Activated CD8-positive, alpha-beta T cell treated with anti-CD3 and anti-CD28 coated beads for 36 hours (primary cell): ENCODE measurements at places on chromosomes 6 and 20. TPM values are rescaled to one million over a fixed set of nuclear protein-coding genes. Genes with fewer than 3 reads are reported as not detected.
A peak's percentile ranks its signal among the peaks of the same experiment; 100 is the strongest.

DNA sequence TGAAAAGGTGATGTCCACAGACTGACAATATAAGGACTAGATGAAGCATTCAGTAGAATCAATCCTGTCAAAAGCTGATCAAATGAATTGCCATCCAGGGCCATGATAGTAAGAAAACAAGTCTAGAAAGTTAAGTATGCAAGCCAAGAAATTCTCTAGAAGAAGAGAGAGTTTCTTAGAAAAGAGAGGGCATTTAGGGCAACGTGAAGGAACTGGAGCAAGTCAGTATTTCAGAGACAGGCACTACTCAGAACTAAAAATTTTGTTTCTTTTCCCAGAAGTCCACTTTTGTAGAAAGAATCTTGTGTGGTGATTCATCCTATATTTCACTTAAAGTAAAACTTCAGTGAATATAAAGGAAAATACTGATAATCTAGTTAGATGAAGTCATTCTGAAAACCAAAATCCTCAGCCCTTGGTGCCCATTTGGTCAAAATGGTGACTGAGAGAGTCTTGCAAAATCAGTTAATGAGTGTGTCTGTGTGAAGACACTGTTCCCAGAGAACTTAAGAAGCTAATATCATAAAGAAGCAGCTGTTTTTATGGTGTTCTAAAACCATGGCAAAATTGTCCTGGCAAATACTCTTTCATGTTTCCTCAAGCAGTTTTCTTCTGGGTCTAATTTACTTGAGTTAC is 82.2 kb downstream of the COL19A1 start:
- peaks cover 20% of the 10 kb centered on the region for H3K27me3 ChIP-seq
- H3K27ac ChIP-seq = no peak overlapping the region
- peaks cover 3% of the 10 kb centered on the region for H3K4me1 ChIP-seq
- H3K36me3 ChIP-seq = no peaks in the 10 kb centered on the region
- H3K4me3 ChIP-seq = no peak overlapping the region

- peaks cover 6% of the 10 kb centered on the region for H3K36me3 ChIP-seq
- H3K27ac ChIP-seq = peak overlapping the region; percentile 19
- DNase-seq = no peak
- peaks cover 28% of the 10 kb centered on the region for H3K4me1 ChIP-seq
- no peak overlapping the region for H3K4me3 ChIP-seq
These were observed 142.3 kb downstream of the ATXN1 start for GRCh38 chr6:16618962-16619361.

DNA sequence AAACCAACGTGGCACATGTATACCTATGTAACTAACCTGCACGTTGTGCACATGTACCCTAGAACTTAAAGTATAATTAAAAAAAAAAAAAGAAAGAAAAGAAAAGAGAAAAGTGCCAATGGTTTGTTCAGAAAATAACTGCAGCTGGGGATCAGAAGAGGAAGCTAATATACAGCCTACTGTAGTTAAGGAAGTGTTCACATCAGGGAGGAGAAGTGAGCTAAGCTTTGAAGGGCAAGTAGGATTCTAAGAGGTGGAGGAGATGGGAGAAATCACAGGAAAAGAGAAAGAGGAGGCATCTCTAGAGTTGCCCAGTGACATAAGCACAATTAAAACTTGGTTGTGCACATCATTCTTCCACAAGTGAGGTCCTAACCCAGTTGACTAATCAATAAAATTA is 214.4 kb upstream of the DTNBP1 start:
- no peak overlapping the region for H3K4me3 ChIP-seq
- peaks cover 6% of the 10 kb centered on the region for H3K27me3 ChIP-seq
- no peaks in the 10 kb centered on the region for H3K36me3 ChIP-seq
- H3K27ac ChIP-seq = no peak overlapping the region
- H3K4me1 ChIP-seq = peaks cover 19% of the 10 kb centered on the region

OXT gene
- not detected for total RNA-seq

DNA sequence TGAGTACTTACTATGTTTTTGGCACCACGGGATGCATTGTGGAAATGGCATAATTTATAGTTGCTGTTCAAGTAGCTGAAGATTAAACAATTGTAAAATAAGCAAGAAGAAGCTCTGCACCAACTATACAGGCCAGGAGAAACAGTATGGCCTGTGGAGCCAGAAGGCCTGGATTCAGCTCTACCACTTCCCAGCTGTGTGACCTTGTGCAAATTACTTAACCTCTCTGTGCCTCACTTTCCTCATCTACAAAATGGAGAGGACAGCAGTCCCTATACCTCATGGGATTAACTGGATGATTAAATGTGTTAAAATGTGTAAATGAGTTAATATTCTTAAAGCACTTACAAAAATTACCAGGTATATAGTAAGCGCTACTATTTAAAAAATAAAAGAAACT is 49.1 kb downstream of the CNKSR3 start:
- H3K27ac ChIP-seq = no peak overlapping the region
- peaks cover 2% of the 10 kb centered on the region for H3K4me1 ChIP-seq
- H3K36me3 ChIP-seq = no peaks in the 10 kb centered on the region
- H3K27me3 ChIP-seq = peaks cover 4% of the 10 kb centered on the region

DNA sequence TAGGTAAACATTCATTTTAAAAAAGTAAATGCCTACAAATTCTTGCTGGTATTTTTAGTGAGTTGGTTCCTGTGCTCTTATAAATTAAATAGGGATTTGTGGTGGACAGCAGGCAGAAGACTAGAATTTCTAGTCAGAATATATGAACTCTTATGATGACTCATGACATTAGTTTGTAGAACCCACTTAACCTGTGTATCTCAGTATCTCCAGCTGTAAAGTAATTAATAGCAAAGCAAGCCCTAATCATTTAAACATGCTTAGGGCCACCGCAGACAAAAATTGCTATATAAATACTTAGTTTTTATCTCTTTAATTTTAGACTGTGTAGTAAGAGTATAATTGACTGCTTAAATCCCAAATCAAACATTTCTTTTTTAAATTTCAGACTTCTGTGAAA is 2.4 kb downstream of the FAM135A start:
- H3K4me3 ChIP-seq = no peak overlapping the region
- no peak for DNase-seq
- H3K36me3 ChIP-seq = peaks cover 22% of the 10 kb centered on the region
- no peaks in the 10 kb centered on the region for H3K27me3 ChIP-seq

GRCh38 chr6:18359237-18359885 is 27.8 kb upstream of the RNF144B start:
- no peaks in the 10 kb centered on the region for H3K36me3 ChIP-seq
- no peaks in the 10 kb centered on the region for H3K4me1 ChIP-seq
- H3K4me3 ChIP-seq = no peak overlapping the region
- DNase-seq = no peak
- H3K27me3 ChIP-seq = peaks cover 15% of the 10 kb centered on the region
- no peak overlapping the region for H3K27ac ChIP-seq
